ENCODE measurements at places on chromosomes 5 and 9. TPM values are rescaled to one million over a fixed set of nuclear protein-coding genes. Genes with fewer than 3 reads are reported as not detected.
A peak's percentile ranks its signal among the peaks of the same experiment; 100 is the strongest.

DNA sequence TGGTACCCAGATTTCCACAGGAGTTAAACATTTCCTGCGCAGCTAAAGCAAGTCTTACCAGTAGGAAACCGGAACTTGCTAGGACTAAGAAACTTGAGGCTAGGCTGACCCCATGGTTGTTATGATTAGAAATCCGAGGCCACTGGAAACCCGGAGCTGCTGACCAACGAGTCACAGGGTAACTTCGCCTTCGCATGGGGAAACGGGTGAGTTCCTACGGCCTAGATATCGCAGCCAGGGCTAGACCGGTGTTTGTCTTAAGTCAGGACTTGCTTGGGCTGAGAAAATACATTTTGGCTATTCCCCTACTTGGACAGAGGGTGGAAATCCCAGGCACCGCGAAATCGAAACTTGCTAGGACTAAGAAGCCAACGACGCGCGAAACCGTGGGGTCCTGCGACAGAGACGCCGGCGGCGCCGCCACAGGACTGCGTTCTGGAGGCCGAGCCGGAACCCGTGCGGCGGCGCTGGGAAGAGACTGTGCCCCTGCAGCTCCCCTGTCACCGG, 1.6 kb upstream of the ANXA2R start:
- peak; percentile 54 for DNase-seq

DNA sequence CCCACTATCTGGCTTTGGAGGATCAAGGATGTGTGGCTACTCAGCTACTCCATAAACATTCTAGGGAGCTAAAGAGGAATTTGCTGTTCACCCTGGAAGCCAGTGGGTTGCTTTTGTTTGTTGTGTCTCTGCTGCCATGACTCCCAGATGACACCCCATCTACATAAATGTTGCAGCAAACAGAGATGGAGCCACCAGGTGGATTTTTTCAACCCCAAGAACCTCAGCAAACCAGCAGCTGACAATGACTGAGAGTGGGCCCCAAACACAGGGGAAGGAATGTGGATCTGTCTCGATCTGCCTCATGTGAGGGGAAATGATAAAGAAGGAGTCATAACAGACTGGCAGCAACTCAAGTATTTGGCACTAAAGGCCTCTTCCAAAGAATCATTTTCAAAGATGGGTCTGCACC, 132.7 kb upstream of the TNC start:
- no peak for DNase-seq

- no peak for DNase-seq
Observed at GRCh38 chr5:10521466-10522223, 42.2 kb upstream of the ANKRD33B start.

DNA sequence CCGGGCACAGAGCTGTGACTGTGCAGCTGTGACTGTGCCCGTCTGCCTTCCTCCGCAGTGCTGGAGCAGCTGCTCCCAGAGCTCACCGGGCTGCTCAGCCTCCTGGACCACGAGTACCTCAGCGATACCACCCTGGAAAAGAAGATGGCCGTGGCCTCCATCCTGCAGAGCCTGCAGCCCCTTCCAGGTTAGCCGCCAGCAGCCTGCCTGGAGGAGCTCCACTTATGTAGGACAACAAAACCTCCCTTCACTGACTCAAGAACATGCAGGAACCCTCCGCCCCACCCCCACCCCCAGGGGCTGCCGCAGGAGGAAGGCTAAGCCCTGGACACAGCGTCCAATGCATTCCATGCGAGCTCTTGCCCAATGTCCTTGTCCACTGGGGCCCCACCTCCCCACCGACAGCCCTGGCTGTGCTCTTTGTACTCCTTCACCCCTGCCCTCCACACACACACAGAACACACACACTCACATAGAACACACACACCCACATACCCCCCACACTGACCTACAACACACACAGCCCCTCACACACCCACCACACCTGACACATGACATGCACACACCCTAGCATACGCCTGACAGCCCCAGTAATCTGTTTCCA, 27.9 kb downstream of the AFAP1L1 start:
- DNase-seq: no peak

- no peak for DNase-seq
Observed at GRCh38 chr5:52010454-52010853, 627.2 kb downstream of the ISL1 start.

- no peak for DNase-seq
Observed at GRCh38 chr5:105868038-105868780, 1802.5 kb downstream of the EFNA5 start.

KIF2A gene
- total RNA-seq: 30.6 TPM

PRXL2C gene
- total RNA-seq: 2.4 TPM

GRCh38 chr5:153425914-153426313, 64.6 kb upstream of the GRIA1 start:
- DNase-seq: no peak

FAM78A gene
- 0.85 TPM for total RNA-seq

PCDHGA1 gene
- 0.31 TPM for total RNA-seq
